Muscle of arm (tissue), 14 donors: ENCODE measurements at places on chromosomes 6 and 20.

DNA sequence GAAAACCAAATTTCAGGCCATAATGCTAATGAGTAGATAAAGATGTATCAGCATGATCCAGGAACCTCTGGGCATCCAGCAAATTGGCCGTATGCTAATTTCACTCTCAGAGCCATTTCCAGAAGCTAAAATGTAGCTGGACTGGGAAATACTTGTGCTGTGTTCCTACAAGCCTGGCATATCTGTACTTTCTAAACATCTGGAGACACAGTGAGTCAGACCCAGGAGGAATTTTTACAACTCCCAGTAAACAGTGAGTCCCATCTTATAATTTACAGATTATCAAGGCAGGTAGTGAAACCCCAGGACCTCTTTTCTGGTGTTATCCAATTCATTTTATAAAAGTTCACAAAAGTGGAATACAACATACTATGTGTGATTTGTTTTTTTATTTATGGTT, 683.0 kb upstream of the ADGRB3 start:
- no peak for DNase-seq

DNA sequence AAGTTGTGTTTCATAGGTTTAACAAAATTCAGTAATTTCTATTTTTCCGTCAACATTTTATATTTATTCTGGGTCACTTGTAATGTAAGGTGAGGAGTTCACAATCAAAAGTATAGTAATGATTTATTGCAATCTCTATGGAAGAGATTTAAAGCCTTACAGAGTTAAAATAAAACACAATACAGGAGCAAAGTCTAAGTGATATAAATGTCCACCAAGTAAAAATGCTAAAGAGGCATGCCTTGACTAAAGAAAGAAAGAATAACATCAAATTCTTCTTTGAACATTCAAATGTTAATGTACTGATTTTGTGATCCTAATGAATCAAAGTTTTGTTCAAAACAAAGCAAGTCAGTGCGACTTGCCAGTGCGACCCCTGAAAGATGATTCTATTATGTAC, 61.5 kb downstream of the REPS1 start:
- no peak for DNase-seq

DNA sequence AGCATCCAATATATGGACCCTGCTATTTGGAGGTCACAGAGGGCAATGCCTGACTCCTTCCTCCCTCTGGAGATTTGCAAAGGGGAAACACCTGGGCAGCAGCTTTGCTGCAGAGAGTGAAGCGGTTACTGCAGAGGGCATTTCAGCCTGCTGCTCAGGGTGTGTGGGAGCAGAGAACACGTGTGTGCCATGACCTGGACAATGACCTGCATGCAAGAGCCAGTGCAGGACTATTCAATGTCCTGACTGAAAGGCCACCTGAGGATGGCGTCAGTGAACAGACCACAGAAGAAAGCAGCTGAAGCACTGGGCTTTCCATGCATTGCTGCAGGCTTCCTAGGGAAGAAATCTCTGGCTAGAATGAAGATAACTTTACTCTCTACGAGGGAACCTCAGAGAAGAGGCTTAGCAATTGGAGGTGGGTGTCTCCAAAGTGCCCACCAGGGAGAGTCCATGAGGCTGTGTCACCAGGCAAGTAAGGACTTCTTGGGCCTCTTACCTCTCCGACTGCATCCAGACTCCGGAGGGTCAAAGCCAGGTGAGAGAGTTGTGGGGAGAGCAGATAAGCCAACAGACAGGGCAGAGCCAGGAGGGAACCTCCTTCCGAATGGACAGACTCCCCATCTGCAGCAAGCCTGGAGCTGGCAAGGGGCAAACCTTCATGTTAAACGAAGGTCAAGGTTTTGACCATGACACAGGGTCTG, 52.9 kb upstream of the PMEPA1 start:
- DNase-seq: no peak

GRCh38 chr6:136429264-136430065, 120.8 kb downstream of the MAP7 start:
- no peak for DNase-seq

GRCh38 chr20:46545077-46545826, 5.2 kb downstream of the OCSTAMP start:
- no peak for DNase-seq

- DNase-seq: peak; percentile 15
Observed at GRCh38 chr6:2665146-2666070, 85.3 kb downstream of the MYLK4 start.
